NCI-H460 (cell line): ENCODE measurements at places on chromosomes 13 and 19.

GRCh38 chr13:49859560-49859959 is 67.1 kb upstream of the KPNA3 start:
- DNase-seq = peak; percentile 49

- no peak for DNase-seq
Observed at GRCh38 chr13:107295416-107296140, 727.6 kb upstream of the ARGLU1 start.

GRCh38 chr19:34577056-34577455 is 95.5 kb downstream of the WTIP start:
- no peak for DNase-seq

DNA sequence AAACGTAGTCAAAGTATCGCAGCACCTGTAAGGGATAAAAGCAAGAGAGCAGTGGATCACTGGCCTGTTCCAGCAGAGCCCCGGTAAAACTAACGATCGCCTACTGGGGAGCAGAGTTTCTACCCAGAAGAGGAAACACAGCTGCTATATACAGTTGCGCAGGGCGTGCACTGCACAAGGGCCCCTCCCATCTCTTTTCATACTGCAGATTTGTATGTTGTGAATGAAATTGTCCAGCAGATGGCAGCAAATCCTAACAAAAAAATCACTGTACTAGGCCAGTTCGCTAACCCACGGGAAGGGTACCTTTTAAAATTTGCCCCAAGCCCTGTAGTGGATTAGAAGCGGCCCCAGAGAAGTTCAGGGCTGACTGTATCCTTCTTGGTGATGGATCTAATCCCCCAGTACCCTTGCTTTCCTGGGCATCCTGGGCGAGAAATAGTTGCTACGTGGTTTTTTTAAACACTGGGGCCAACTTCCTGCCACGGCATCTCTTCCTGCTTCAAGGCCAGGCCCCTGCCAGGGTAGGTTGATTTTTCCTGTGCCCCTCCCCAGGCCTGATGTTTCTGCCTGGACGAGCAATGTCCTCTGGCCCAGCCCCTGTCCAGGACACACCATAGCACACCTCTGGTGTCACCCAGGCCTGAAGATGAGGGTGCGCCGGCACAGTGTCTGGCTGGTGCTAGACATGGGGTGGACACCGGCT is 127.0 kb downstream of the IER2 start:
- DNase-seq = peak; percentile 66

DNA sequence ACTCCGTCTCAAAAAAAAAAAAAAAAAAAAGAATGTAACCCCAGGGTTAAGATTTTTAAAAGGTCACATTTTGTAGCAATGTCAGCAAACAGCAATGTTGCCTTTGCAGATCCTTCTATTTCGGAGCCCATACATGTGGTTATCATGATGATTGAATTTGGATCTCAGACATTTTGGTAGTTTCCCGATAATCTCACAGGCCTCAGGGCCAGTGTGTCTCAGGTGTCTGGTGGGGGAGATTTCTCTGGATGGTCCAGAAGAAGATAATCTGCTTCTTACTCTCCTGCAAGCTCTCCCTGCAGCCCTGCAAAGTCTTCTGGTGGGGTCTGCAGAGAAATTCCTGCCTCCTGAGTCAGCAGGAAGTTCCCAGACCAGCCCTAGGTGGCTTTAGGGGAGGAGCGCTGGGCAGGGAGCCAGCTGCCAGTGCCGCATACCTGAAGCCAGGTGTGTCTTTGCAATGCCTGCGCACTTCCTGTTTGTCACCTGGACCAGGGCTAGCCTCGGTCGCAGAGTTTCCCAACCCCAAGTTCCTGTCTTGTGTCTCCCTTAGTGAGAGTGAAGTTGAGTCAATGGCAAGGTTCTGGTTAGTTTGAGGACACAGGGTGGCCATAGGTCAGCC is 1.4 kb downstream of the SH2D3A start:
- no peak for DNase-seq

GRCh38 chr13:38090913-38091312 is 221.3 kb upstream of the TRPC4 start:
- no peak for DNase-seq

DNA sequence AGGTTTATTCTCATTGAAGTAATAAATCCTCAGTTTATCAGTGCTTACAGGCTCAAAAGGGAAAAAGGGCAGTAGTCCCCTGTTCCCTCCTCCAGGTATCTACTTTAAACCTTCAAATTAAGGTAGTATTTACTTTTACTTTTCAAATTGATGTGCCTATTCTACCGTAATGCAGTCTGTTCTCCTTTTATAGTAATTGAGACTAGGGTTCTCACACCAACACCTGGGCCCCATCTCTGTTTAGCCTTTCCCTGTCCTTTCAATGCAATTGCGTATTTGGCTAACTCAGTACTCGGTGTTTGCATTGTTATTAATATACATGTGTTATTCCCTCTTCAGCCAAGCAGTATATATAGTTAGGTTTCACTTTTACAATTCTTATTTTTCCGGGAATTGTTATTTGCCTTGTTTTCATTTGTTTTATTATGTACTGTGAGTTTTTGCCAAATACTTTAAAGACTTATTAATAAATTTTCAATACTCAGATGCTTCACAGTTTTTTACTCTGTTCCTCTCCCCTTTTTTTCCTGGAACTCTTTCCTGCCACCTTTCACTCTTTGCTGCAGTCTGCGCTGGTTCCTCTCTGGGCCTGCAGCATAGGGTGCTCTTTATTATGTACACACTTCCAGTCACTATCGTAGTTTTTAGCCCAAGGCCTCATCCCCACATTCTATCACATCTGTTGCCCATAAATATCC is 30.3 kb downstream of the USPL1 start:
- no peak for DNase-seq

- no peak for DNase-seq
Observed at GRCh38 chr19:8335343-8336071, 7.6 kb downstream of the KANK3 start.

GRCh38 chr19:29690842-29691241 is 24.2 kb downstream of the C19orf12 start:
- DNase-seq = peak; percentile 12

- no peak for DNase-seq
Observed at GRCh38 chr19:14746886-14747285, 31.5 kb downstream of the ADGRE2 start.

- no peak for DNase-seq
Observed at GRCh38 chr13:101053301-101054093, 362.8 kb downstream of the NALCN start.

GRCh38 chr13:109985871-109986450 is 199.6 kb upstream of the IRS2 start:
- DNase-seq = no peak
